Left ventricle myocardium inferior (tissue), 1 donor: ENCODE measurements at places on chromosomes 12 and 14. TPM values are rescaled to one million over a fixed set of nuclear protein-coding genes. Genes with fewer than 3 reads are reported as not detected.

The LRRIQ1 gene
- total RNA-seq, result 0.22 TPM

- no peak for DNase-seq
These were observed 4.6 kb upstream of the CACNB3 start for GRCh38 chr12:48813465-48814261.

The NRXN3 gene
- 1.2 TPM for total RNA-seq

The TTLL5 gene
- 16.3 TPM for total RNA-seq

- DNase-seq, result no peak
These were observed 6.8 kb downstream of the KRT71 start for GRCh38 chr12:52546126-52546525.

DNA sequence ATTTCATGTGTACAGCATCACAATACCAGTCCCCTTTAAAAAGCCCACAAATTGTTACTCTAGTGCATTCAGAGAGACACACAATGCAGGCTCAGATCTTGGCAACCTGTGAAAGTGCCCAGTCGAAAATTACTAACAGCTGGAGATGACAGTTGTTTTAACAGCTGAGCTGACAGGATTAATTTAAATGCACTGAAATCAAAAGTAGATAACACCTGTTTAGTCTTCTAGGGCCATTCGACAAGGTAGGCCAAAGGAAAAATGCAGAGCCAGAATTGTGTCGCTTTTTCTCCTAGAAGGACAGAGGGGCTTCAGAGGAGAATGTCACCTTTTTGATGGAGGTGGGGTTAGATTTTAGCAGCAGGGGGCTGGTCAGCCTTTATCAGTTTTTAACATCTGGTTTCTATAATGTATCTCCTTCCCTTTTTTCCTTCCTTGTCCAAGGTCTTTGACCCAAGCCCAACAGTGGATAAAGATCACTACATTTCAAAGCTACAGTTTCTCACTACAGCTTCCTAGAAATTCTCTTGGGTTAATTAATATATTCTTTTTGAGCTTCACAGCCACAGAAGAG lies 139.1 kb downstream of the SOX5 start:
- no peak for DNase-seq

The ERP27 gene
- total RNA-seq, result 0.14 TPM

GRCh38 chr14:76664790-76665189 lies 96.5 kb upstream of the VASH1 start:
- no peak for DNase-seq

The ARHGEF25 gene
- total RNA-seq, result 9.7 TPM

GRCh38 chr12:113241191-113242025 lies 20.1 kb downstream of the TPCN1 start:
- no peak for DNase-seq

DNA sequence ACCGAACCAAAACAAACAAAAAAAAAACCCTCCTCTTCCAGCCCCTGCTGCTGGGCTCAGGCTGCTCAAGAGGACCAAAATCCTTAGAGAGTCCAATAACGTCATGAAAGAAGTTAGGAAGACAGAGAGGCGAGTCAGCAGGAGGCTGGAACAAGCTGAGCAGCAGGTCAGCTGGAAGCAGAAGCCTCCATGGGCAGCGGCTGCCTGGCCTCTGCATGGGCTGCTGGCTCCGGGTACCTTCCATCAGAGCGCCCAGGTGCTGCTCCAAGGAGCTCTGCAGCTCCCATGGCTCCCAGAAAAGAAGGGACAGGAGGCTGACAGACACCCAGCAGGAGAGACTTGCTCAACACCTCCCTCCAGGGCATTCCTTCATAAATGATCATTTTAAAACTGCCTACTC lies 3.2 kb upstream of the KRT2 start:
- DNase-seq, result no peak
